H7 (cell line): ENCODE measurements at places on chromosomes 13 and 19.

DNA sequence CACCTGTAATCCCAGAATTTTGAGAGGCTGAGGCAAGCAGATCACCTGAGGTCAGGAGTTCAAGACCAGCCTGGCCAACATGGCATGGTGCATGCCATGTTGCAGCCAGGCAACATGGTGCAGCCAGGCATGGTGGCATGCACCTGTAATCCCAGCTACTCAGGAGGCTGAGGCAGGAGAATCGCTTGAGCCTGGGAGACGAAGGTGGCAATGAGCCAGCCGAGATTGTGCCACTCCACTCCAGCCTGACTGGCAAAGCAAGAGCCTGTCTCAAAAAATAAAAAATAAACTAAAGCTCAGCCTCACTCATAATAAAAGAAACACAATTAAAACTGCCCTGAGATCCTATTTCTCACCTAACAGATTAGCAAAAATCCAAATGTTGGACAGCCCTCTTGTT lies 49.7 kb upstream of the MAP3K10 start:
- no peak for DNase-seq

GRCh38 chr13:45601680-45602079 lies 13.9 kb downstream of the ERICH6B start:
- no peak for DNase-seq

- no peak for DNase-seq
Observed at GRCh38 chr19:35608251-35608650, 4.3 kb upstream of the HAUS5 start.

DNA sequence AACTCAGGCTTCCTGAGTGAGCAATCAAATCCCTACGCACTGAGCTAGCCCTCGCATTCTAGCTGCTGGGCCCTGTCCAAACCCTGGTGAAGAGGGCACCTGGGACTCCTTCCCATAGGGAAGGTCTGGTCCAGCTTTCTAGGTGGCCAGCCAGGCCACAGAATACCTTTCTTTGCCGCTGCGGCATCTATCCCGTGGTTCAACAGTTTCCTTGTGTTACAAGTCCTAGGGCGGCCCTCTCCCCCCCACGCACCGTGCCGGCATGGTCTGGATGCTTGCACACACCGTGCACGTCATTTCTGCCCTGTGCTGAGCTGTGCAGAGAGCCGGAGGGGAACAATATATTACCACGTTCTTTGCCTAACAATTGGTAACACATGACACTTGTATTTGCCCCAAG lies 164.6 kb upstream of the TSHZ3 start:
- DNase-seq, result no peak

GRCh38 chr19:4594201-4594600 lies 34.7 kb upstream of the SEMA6B start:
- DNase-seq, result no peak

GRCh38 chr19:31960474-31960873 lies 384.9 kb upstream of the ZNF507 start:
- no peak for DNase-seq

- no peak for DNase-seq
Observed at GRCh38 chr13:41694545-41695301, 237.4 kb downstream of the RGCC start.

DNA sequence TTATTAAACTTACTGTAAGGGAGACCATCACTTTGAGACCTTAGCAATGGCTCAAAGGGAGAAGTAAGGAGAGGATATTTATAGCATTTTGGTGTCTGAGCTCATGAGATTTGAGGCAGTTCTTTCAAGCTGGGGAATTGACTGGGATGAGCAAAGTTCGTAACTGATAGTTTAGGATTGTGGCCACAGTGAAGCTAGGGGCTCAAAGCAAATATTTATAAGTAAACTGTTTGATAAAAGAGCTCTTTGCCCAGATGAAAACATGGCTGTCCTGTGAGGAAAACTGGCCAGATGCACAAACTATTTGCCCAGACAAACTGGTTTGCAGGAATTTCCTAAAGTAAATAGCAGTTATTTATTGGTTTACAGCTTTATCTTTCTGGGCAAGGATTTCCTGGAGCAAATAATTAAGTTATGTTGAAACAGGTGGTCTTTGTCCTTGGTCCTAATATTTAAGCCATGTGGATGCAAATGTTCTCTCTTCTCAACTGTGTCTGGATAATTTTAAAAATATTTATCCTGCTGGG lies 59.7 kb upstream of the TMTC4 start:
- DNase-seq, result no peak

DNA sequence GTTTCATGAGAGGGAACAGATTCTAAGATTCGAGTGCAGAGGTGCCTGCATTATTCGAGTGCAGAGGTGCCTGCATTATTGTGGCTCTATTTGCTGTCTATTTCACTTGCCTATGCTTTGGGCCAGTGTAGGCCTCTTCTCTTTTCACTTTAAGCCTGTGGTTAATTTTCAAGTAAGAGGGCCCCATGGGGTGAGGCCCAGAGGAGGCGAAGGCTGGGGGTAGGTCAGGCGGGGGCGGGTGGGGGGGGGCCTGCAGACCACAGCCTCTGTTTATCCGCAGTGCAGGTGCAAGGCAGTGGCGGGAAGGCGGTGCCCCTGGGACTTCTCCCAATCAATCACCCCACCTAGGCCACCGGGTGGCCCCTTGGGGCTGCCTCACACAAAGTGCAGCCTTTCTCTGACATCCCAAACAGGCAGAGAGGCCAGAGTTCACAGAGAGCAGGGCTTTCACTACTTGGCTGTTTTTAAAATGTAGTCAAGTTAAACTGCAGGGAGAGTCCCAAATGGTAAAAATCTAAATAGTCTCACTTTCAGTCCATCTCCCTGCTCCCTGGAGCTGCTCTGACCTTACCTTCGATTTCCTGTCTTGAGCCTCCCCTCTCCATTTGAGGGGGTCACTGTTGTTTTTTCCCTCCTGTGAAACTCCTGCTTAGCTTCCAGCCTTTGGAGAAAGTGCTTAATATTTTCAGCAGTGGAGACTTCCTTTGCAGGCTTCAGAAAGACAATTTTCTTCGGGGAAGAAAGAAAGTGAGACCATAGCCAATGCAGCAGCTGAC lies 249.0 kb downstream of the DLEU7 start:
- peak; percentile 69 for DNase-seq
